ENCODE measurements at places on chromosomes 4 and X.
A peak's percentile ranks its signal among the peaks of the same experiment; 100 is the strongest.

DNA sequence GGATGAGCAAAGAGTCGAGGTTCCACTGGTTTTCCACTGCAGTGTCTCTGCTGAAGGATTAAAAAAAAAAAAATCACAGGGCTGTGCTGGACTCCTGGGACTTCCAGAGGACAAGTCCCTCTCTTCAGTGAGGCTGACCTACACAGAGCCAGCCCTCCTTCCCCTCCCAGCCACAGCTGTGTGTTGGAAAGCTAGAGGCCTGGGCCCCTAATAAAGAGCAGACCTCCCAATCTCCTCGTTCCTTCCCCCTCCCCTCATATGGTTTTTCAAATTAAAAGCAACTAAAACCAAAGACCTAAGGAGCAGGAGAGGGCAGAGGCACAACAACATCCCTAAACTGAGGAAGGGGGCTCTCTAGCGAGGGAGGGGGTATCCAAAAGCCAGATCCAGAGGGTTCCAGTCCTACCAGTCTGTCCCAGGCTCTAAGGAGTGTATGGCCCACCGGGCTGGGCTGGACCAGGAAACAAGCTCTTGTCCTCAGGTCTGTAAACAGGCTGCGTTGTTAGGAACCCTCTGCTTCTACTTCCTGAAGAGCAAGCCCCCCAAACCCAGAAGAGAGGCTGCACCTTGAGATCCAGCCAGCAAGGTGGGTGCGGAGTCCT is 4.0 kb upstream of the PDGFRA start:
- no peak for DNase-seq

- no peak for DNase-seq
These were observed 14.8 kb upstream of the PAQR3 start for GRCh38 chr4:78953769-78954666.

- DNase-seq: peak; percentile 12
These were observed 25.6 kb downstream of the ZRSR2 start for GRCh38 chrX:15815779-15816437.

DNA sequence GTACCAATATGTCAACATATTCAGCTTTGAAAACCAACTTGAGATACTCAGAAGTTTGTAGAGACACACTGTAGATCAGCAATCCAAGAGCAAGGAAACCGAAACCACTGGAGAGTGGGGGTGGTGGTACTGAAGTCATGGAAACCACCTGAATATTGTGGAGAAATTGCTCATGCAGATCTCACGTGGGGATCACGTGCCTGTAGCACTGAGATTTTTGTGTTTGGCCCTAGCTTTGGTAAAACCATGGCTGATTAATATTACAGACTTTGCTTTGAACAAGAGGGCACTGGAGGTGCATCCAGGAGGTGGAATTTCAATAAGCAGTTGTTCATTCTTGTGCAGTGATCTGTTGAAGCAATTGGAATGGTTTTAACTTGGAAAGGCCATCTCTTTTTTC is 47.2 kb downstream of the GBA3 start:
- no peak for DNase-seq

DNA sequence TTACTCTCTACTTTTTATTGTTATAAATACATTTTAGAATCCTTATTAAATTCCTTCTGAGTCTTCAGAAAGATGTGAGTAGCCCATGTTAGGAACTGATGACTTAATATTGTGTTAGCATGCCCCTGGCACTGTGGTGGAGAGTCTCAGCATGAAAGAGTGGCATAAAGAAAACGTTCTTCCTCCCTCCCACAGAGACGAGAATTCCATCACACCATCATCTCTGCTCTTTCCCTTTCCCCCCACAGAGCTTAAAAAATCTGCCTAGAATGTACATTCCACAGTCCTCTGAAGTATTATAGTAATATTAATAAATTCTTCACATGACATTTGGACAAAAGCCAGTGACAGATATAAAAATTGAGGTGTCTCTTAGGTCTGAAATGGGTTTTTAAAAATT is 117.8 kb upstream of the DKK2 start:
- no peak for DNase-seq

DNA sequence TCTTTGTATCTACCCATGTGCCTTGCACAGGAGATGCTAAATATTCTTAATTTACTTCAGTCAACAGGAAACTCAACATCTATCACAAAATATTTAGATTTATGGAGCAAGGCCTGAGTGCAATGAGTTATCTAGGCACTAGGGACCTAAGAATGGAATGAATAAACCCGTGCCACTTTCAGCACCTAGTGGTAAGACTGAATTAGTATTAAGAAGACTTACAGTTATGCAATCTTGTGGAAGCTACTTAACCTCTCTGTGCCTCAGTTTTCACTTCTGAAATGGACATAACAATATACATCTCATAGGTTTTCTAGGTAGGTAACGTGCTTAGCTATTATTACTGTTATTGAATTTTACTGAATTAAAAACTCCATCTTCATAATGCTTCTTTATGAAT is 144.6 kb upstream of the MAP3K15 start:
- DNase-seq: no peak

DNA sequence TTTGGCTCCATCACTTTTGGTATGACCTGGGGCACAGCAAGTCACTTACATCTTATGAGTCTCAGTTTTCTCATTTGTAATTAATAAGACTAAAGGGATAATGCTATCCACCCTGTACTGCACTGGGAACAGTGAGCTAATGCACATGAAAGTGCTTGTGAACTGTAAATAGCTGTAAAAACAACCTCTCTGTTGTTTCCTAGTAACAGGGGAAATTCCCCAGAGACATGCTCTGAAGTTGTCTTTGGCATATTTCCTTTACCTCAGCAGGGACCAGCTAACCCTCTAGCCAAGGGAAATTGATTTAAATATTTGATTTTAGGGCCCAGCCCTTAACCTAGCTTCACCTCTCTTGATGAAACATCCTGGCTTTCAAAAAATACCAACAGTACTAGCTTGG is 6.1 kb upstream of the CYSLTR1 start:
- peak; percentile 74 for DNase-seq

GRCh38 chrX:17226736-17227135 is 148.3 kb upstream of the NHS start:
- DNase-seq: no peak

- DNase-seq: no peak
These were observed 57.1 kb upstream of the ATXN3L start for GRCh38 chrX:13376857-13377549.

DNA sequence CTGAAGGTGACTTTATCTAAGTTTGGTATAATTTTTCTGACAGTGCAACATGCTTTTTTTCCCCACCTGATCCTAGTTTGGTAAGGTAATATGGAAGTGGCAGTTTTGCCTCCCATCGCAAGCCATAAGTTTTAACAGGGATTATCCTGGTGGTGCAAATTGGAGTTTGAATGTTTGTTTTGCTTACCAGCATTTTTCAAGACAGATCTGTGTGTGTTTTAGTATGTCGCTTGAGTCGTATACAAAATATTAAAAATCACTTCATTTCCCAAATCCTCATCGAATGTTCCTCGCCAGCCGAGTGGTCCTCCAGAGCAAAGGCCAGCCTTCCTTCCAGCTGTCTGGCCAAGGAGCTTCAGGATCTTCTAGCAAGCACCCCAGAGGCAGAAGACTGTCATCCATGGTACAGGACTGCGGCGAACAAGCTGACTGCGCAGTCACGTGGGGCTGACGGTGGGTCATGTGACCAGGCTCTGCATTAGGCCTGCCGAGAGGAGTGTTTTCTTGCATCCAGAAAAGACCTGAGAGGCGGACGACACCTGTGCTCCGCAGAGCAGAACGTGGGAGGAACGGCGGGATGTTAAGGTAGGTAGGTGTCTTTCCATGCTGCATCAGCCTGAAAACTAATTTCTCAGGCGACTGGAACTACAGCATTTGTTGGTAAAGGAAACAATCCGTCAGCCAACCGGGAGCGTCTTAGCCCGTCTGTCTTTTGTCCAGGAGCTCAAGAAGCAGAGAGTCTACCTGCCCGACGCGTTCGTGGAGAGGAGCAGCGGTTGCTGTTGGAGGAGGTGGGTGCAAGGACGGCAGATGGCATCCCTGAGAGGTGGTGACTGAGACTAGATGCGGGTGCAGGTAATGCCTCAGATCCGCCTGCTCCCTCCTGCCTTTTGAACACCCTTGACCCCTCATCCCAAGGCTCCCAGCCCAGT is at the start of gene GPRASP3:
GPRASP3 (plus strand) TSS at position 507 of the 932 bp plus-strand sequence. CDS start 28,253 bp downstream, outside the sequence.
- DNase-seq: peak; percentile 75

- no peak for DNase-seq
These were observed 128.3 kb downstream of the SHOX start for GRCh38 chrX:758917-759316.

GRCh38 chr4:3341760-3342159 is 48.9 kb downstream of the RGS12 start:
- DNase-seq: no peak

DNA sequence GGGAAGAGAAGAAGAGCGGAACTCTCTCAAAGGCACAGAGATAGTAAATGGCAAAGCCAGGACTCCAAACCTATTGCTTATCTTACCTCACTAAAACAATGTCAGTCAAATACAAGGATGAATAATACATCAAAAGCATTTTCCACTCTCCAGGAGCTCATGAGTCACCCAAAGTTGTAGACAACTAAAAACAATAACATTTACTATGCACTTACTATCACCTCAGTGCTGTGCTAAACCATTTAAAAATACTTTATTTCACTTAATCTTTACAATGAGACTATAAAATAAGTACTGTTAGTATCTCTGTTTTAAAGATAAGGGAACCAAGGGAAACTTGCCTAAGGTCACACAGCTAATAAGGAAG is 163.2 kb upstream of the SPANXC start:
- DNase-seq: no peak

DNA sequence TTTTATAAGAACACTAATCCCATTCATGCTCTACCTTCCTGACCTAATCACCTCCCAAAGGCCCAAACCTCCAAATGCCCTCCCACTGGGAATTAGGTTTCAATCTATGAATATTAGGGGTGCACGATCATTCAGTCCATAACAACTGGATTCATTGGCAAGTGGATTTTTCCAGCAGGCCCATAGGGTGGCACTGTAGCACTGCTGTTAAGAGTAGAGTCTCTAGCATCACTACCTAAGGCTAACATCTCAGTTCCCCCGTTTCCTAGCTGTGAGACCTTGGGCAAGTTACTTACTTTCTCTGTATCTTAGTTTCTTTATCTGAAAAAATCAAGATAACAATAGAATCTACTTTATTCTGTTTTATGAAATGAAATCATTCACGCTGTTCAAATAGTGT is 315.8 kb downstream of the STIM2 start:
- no peak for DNase-seq

DNA sequence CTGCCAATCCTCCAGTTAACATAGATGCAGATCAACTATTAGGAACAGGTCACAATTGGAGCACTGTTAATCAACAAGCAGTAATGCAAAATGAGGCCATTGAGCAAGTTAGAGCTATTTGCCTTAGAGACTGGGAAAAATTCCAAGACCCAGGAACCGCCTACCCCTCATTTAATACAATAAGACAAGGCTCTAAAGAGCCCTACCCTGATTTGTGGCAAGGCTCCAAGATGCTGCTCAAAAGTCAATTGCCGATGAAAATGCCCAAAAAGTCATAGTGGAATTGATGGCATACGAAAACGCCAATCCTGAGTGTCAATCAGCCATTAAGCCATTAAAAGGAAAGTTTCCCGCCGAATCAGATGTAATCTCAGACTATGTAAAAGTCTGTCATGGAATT is 20.5 kb upstream of the TRIM61 start:
- DNase-seq: no peak

DNA sequence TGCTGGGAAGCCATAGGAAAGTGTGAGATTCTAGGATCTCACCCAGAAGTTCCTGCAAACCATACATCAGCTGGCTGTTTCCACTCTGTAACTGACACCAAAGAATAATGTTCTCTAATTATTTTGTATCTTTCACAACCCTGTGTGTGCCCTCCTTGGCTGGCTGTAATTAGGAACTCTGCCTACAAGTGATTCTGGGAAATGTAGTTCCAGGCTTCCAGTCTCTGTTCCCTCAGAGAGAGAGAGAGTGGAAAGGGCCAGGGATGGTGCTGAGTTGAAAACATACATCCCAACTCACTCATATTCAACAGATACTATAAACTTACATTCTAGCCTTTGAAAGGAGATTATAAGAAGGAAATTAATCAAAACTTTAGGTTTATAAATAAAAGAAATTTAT is 57.5 kb upstream of the C1QTNF7 start:
- no peak for DNase-seq

DNA sequence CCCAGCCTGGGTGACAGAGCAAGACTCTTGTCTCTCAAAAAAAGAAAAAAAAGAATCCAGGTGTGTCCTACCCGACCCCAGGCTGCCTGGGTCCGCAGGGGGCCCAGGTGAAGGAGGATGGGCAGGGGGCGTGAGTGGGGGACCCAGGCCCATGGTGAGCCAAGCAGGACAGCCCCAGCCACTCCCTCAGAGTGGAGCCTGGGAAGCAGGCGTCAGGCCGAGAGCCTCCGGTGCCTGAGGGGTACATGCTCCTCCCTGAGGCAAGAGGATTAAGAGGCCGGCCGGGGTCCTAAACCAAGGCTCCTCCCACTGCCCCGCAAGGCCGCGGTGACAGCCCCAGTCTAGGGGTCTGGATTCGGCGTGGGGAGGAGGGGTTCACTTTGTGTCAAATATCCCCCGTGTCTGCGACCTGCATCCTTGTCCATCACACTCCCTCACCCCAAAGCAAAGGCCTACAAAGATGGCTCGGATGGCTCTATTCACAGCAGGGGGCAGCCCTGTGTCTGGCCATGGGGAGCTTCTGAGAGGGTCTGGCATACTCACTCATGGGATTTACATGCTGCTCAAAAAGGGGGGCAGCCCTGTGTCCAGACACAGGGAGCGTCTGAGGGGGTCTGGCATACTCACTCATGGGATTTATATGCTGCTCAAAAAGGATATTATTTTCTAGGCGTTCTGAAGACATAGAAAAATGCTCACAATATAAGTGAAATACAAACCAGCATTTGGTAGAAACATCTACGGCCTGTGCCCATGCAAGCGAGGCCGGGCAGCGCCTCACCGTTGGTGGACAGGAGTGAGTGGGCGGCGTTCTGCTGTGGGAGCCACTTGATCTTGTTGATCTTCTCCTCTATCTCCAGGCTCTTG is 94.6 kb downstream of the PPP2R2C start:
- no peak for DNase-seq

DNA sequence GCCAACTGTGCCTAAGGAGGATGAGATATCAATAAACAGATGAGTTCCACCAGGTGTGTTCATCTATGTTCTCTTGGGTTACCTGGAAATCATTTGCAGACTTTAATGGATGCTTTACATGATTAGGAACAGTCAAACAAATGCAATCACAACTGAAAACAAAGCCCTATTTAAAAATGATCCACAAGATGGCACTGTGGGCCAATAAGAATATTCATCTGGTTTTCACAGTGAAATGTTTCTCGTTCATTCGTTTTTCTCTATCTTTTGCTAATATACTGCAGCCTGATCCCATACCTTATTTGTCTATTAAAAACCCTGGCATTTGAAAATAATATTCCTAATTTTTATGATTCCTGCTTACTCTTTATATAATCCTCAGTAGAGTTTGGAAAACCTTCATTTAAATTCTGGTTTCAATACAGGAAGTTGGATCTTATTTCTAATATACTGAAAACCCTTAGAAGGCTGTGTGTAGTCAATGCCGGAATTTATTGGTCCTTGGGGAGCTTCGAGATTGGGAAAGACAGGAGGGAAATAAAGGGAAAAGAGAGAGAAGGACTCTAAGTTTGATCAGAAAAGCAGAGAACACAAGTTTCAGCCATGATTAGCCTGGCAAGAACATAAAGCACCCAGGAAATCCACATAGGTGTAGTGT is 63.8 kb upstream of the TAPT1 start:
- no peak for DNase-seq

Data from CD8-positive, alpha-beta T cell (primary cell).